ENCODE measurements at places on chromosomes 4 and X. TPM values are rescaled to one million over a fixed set of nuclear protein-coding genes. Genes with fewer than 3 reads are reported as not detected.

PSAPL1 gene
- not detected for total RNA-seq

RIPPLY1 gene
- total RNA-seq: 0.31 TPM

CSAG3 gene
- not detected for total RNA-seq

IBSP gene
- total RNA-seq: not detected

FATE1 gene
- not detected for total RNA-seq

DCAF12L1 gene
- total RNA-seq: not detected

SORCS2 gene
- not detected for total RNA-seq

USP26 gene
- total RNA-seq: not detected

OTOP1 gene
- total RNA-seq: not detected

SMARCA1 gene
- 10.1 TPM for total RNA-seq

ANK2 gene
- total RNA-seq: 4.1 TPM

CXCL6 gene
- 48.2 TPM for total RNA-seq

PASD1 gene
- not detected for total RNA-seq

XG gene
- not detected for total RNA-seq

ZFP42 gene
- not detected for total RNA-seq

MTTP gene
- total RNA-seq: 0.22 TPM

JCHAIN gene
- not detected for total RNA-seq

DNA sequence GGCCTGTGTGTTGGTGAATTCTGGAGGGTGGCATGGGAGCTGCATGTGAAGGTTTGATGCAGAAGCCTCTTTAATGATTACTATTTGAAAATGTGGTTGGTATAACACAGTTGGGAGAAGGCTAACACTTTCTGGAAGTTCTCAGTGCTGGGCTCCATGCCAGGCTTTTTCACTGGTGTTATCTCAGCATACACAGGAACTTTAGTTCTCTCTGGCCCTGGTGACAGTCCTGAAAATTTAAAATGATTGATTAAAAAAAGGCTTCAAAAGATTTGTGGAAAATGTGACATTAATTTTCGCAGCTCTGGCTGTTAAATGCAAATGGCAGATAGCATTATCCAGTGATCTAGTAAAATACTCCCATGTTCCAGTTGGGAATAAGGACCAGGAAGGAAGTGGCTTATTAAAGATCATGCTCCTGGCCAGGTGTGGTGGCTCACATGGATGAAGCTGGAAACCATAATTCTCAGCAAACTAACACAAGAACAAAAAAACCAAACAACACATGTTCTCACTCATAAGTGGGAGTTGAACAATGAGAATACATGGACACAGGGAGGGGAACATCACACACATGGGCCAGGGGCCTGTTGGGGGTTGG is 36.6 kb downstream of the DIPK2B start:
- no peak for DNase-seq

DNA sequence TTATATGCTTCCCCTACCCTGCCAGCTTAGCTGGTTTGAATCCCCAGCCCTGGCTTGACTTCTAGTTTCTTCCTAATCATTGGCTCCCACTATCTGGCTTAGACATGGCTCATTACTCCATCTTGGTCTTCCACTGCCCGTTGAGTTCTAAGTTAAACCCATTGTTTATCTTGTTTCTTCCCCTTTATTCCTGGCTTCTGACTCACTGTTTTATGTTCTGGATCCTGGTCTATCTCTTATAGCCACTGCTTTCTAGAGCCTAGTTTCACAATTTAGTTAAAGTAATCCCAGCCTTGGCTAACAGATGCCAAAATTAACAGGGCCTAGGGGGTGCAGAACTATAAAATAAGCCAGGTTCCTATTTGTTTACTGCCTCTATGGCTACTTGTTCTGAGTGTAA is 120.9 kb downstream of the ARHGEF9 start:
- no peak for DNase-seq

- DNase-seq: no peak
Observed at GRCh38 chr4:31370866-31371465, 650.8 kb downstream of the PCDH7 start.

- DNase-seq: no peak
Observed at GRCh38 chr4:98081936-98082335, 61.3 kb downstream of the STPG2 start.

- no peak for DNase-seq
Observed at GRCh38 chr4:119833611-119834010, 205.0 kb upstream of the PDE5A start.

- DNase-seq: no peak
Observed at GRCh38 chr4:52358366-52358765, 300.7 kb downstream of the USP46 start.

DNA sequence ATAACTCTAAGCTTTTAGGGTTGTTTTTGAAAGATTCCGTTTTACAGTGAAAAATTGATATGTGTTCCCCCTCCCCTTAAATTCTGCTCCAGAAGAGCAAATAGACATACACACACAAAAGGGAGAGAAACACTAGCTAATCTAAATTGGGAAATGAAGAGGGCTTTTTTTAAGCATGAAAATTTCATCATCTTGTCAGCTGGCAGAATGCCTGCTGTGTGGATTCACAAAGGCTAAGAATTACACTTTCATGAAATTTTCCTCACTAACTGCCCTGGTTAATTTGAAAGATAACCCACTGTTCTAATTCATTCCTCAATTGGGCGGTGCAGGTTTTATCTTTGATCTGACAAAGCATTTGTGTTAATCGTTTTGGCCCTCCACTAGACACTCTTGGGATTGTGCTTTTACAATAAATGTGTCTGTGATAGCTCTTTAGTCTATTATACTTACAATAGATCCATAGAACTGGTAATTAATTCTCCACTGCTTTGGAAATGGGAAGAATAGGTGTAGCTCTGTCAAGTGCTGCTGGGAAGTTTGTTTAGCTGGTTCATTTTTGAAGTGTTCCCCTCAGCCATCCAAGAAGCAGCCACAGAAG is 152.9 kb downstream of the POLA1 start:
- DNase-seq: no peak

- DNase-seq: peak; percentile 57
Observed at GRCh38 chr4:52038103-52038912, at the start of gene SGCB. TSS of gene SGCB (minus strand) at chr4:52038299. CDS start at chr4:52038259, 40 bp downstream.

- DNase-seq: no peak
Observed at GRCh38 chr4:54558889-54559677, 98.7 kb upstream of the KIT start.

GRCh38 chr4:98482847-98483806 is 175.3 kb downstream of the TSPAN5 start:
- DNase-seq: no peak

- DNase-seq: no peak
Observed at GRCh38 chr4:99136329-99136728, 7.8 kb downstream of the ADH4 start.

DNA sequence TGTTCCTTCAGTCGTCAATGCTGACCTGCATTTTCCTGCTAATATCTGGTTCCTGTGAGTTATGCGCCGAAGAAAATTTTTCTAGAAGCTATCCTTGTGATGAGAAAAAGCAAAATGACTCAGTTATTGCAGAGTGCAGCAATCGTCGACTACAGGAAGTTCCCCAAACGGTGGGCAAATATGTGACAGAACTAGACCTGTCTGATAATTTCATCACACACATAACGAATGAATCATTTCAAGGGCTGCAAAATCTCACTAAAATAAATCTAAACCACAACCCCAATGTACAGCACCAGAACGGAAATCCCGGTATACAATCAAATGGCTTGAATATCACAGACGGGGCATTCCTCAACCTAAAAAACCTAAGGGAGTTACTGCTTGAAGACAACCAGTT is 12.6 kb downstream of the TLR8 start:
- no peak for DNase-seq

DNA sequence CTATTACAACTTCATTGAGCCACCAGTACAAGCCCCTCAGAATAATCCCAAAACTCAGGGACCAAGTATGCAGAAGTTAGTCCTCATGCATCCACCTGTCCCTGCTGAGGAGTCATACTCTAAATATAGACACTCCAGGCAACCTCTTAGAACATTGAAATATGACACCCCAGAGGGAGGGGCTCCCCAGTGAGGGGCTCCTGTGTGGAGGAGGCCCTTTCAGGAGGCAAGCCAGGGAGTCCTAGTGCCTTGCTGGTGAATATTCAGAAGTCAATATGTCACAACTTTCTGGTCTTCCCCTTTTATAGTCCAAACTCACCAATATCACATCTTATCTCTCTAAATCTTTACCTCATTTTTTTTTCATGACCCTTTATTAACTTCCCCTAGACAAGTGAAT is 1.6 kb upstream of the ARMCX6 start:
- DNase-seq: no peak

DNA sequence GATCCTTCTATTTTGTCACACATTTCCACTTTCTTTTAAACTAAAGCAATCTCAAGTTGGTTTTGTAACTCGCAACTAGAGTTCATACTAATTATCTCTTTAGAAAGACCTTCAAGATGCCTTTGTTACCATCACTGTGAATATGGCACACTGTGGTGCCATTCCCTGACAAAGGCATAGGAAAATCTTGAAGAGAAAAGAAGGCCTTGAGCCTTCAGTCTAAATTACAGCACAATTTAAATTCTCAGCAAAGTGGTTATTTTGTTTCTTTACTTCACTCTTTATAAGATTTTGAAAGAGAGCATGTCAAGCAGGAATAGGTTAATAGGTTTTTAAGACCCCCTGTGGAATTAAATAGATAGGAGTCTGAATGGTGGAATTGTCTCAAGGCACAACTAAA is 89.0 kb upstream of the BANK1 start:
- no peak for DNase-seq

GRCh38 chr4:188822698-188823097 is 683.5 kb downstream of the TRIML1 start:
- DNase-seq: peak; percentile 26

DNA sequence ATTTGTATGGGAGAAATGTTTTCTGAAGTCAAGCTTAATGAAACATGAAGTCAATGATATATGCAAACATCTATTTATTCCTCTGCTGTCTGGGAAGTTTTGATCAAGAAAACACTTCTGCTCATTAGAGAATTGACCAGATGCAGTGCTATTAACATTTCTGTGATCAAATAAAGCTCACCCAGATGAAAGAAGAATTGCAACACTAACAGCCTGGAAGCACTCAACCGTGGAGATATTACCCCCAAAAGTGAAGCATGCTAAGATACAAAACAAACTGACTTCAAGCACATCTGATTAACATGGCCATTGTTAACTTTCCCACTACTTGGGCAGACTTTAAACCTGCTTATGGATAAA is 73.7 kb upstream of the GUCY1A1 start:
- DNase-seq: no peak

- no peak for DNase-seq
Observed at GRCh38 chrX:30733852-30734660, 80.8 kb downstream of the GK start.

GRCh38 chr4:168831919-168832762 is 177.9 kb downstream of the CBR4 start:
- DNase-seq: peak; percentile 72

DNA sequence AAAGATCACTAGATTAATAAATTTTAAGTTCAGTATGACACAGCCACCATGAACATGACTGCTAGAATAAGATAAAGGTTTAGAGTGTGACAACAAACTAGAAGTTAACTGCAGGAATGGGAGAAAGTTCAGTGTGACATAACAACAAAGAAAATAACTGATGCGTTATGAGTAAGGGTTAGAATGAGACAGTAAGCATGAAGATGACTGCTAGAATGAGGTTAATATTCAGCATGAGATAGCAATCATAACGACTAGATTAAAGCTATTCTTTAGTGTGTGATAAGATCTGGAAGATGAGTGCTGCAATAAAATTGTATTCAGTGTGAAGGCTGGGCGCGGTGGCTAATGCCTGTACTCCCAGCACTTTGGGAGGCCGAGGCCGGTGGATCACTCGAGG is 48.4 kb upstream of the SMIM10L2A start:
- DNase-seq: no peak

DNA sequence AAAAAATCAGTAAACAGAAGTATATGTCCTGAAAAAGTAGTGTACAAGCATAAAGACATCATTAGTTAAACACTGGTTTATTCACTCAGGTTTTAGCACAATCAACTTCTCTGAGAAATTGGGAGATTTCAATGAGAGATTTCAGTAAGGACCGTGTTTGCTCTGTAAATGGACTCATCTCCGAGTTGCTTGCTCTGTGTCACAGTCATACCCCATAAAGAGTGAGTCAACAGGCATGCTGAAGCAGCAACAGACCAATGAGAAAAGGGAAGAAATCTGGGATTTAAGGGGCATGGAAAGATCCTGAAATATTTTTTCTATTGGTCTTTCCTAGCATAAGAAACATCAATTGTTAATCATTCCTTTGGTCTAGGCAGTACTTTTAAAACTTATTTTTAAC is 4.7 kb downstream of the GLUD2 start:
- DNase-seq: no peak

DNA sequence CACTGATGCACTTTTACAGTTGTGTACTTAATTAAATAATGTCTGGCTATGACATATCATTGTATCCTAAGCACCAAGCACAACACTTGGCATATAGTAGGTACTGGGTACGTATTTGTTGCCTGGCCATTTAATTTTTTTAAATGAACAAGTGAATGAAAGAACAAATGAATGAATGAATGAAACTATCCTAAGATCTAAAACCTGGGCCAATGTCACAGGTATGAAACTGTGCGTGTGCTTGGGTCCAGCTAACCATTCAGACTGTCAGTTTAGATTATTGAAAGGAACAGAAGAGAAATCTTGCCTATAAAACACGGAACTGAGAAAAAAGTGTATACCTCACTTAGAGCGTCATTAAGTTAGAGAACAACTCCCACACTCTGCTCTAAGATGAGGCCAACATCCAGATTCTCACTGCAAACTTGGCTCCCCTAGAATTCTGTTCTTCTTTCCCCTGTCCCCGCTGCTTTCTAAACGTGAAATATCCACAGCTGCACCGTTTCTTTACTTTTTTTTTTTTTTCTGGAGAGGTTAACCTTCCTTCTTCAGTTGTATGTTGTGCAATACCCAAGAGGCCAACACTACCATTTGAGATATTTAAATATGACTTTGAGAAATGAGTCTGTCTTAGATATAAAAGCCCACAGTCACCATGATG is 17.3 kb upstream of the SEL1L3 start:
- DNase-seq: no peak

DNA sequence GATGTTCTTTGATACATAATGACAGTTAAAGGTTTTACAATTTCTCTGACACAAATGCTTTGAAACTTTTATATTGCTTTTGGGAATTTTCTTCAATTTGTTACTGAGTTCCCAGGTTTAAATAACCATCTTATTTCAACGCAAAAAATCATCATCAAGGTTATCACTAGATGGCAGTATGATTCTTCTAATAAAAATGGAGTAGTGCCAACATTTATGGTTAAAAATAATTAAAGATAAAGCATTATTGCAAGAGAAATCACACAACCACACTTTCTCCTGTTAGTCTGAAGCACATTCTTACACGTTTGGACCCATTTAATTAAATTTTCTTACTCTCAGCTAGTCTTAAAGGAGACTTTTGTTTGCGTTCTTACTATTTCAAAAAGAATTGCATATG is 611.3 kb upstream of the CPXCR1 start:
- DNase-seq: no peak

- no peak for DNase-seq
Observed at GRCh38 chr4:169410839-169411770, 140.3 kb upstream of the SH3RF1 start.

- peak; percentile 86 for DNase-seq
Observed at GRCh38 chrX:154546354-154547244, at the start of gene G6PD. TSS of gene G6PD (minus strand) at chrX:154546846. CDS start at chrX:154546155, 691 bp downstream.

- DNase-seq: no peak
Observed at GRCh38 chr4:67234296-67234695, 311.0 kb downstream of the CENPC start.

Measured in Calu3 (cell line).